Stimulated activated CD4-positive, alpha-beta T cell treated with anti-CD3 and anti-CD28 coated beads, Interleukin-4, amount 100 ng/mL, for 1 hour (primary cell): ENCODE measurements at places on chromosomes 13 and 19.

- DNase-seq: no peak
Observed at GRCh38 chr13:77048681-77049080, 21.7 kb upstream of the FBXL3 start.

GRCh38 chr13:112133499-112134390 is 66.8 kb downstream of the SOX1 start:
- DNase-seq: no peak

- DNase-seq: peak; percentile 66
Observed at GRCh38 chr19:45403781-45404556, 900 bp downstream of the PPP1R13L start.

GRCh38 chr19:4149518-4150288 is 3.7 kb upstream of the CREB3L3 start:
- no peak for DNase-seq
